Fibroblast of skin of left biceps (primary cell): ENCODE measurements at places on chromosomes 5 and 9.

DNA sequence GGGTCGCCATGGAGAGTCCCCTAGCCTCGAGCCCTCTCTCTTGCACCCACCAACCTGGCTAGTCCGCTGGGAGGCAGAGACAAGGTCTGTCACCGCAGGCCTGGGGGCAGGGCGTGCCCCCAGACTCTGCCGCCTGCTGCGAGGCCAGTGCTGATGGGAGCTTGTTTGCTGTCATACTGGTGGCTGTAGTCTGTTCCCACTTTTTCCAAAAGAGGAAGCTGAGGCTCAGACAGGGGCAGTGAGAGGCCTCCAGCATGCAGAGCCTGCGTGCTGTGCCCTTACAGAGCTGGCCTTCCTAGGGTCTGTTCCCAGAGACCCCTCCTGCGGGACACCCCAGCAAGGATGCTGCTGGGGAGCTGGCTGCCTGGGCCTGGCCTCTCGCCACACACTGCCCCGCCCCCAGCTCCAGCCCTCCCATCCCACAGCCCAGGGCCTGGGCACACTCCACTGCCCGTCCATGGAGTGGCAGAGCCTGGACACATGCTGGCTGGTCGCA lies 21.0 kb upstream of the SUSD3 start:
- no peak for DNase-seq

DNA sequence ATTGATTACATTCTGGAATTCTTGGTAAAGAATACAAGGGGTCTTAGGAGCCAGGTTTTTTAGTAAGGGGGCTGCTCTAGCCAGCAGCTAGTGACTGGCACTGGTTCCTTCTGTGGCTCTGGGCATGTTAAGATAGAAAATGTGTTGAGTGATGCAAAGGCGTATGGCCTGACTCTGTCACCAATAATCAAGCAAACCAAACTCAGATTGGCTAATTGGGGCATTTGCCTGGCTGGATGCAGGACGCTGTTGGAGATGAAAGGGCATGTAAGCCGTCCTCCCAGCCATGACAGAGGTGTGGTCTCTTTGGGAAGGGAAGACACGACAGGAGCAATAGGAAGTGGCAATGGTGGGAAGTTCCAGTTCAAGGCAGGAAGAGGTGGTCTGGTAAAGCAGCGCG lies 87.6 kb upstream of the CTSL start:
- no peak for DNase-seq

DNA sequence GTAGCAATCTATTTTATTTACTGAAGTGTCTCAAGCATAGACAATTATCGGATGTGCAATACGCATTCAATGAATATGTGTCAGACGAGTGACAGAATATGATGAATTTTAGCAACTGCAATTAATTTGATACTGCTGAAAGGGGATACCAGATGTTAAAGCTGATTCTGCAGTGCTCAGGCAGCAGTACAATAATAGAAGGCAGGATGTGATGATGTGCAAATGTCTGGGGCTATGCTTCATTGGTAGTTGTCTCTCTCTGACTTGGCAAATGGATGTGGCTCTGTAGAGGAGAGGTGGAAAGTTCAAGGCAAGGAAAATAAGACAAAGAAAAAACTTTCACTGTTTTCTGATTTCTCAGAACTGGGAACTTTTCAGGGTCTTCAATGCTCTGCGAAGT lies 721.2 kb downstream of the CDH18 start:
- no peak for DNase-seq

GRCh38 chr5:171907725-171908343 lies 98.6 kb downstream of the FBXW11 start:
- DNase-seq = no peak

- DNase-seq = no peak
Measured at GRCh38 chr9:121989010-121989409, 104.1 kb downstream of the TTLL11 start.

DNA sequence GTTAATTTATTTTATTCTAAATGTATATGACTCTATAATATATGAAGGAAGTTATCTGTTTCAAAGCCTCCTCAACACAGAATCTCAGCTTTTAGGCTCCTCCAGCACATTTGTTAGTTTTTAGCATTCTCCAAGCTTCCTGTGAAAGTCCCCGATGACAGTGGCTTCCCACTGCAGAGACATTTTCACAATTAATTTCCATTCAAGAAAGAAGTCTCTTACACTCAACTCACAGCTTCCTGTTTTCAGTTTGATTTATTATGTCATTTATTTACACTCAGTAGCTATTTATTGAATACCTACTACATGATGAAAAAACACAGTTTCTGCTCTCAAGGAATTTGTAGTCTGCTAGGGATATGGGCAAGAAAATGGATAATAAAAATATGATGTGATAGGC lies 2228.2 kb upstream of the WWC1 start:
- no peak for DNase-seq

DNA sequence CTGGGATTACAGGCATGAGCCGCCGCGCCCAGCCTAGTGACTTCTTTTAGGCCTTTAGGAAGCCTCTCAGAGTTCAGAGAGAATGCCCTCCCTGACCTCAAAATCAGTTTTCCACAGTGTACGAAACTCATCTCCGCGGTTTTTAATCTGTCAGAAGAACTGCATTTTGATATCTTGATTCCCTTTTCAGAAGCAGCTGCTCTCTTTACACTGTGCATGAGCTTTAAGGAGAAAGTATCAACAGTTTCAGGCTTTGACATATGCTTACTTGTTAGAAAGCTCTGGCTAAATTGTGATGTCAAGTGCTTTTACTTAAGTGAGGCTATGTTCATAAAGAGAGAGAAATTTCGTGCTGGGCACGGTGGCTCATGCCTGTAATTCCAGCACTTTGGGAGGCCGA lies 74.6 kb downstream of the USP20 start:
- DNase-seq = no peak

- DNase-seq = no peak
Measured at GRCh38 chr9:69425136-69425801, 100.3 kb downstream of the ENTREP1 start.

GRCh38 chr5:4762316-4762715 lies 377.8 kb upstream of the ADAMTS16 start:
- no peak for DNase-seq

DNA sequence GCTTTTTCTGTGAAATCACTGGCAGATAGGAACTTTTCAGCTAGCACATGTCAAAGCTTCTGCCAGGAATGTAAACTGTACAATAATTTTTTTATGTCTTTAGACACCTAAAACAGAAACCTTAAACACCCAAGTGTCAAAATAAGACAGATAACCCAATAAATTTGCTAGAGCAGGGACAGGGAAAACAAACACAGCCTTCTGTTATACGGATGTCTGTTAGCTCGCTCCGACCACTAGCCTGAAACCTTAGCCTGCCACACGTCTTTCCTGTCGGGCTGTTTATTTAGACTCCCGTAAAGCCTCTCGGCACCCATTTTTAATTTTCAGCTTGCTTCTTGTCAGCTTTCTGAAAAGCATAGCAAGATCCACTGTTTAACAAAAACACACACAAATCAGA lies 355.4 kb upstream of the SLC24A2 start:
- no peak for DNase-seq

DNA sequence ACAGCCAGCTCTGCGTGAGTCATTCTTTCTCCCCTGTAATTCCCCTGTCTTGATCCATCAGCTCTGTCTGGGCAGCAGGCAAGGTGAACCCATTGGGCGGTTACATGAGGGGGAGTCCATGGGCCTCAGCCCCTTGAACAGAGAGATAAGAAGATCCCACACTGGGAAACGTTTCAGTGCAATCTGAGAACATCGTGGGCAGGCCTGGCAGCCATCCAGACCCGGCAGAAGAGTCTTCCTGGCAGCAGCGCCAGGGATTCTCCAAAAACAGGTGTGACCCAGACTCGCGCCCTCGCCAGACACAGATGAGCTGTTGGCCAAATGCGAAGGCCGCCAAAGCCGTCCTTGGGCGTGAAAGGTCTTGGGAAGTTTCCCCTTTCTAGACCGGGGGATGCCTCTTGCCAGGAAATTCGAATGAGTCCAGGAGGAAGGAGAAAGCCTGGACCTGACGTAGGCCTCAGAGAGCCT lies 6.4 kb upstream of the SLC12A7 start:
- no peak for DNase-seq

DNA sequence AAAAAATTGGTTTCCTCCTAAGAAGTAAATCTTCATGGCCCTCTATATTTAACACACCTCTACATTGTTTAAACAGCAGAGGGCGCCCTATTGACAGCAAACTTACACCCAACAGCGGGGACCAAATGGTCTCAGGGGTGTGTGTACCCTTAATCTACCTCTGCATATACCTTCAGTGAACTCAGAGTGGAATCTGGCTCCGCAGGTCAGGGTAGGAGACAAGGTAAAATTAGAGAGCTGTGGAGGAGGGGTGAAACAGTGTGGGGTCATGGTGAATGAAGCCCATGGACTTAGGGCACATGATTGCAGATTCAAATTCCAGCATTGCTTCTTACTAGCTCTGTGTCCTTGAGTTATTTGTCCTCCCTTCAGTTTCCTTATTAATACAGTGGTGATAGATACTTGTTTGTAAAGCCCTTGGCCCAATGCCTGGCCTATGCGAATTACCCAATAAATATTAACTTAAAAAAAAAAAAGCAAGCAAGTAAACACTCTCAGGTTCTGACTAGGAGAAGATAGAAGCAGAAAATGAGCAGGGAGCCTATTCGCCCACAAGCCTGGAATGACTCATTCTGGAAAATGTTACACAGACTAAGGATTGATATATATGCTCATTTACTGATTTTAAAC lies 122.9 kb downstream of the CAVIN4 start:
- DNase-seq = no peak

- no peak for DNase-seq
Measured at GRCh38 chr9:128721487-128722010, 2.4 kb downstream of the ZDHHC12 start.

DNA sequence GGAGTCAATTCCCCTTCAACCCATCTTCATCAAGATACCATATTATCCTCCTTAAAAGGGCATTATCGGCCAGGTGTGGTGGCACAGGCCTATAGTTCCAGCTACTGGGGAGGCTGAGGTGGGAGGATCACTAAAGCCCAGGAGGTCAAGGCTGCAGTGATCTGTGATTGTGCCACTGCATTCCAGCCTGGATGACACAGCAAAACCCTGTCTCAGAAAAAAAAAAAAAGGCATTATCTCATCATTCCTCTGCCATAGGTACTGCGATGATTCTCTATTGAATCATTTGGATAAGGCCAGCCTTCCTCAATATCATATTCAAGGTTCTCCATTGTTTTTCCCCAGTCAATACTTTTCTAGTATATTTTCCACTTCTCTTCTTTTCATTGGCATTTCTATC lies 39.2 kb upstream of the RAB3C start:
- DNase-seq = no peak

- peak; percentile 51 for DNase-seq
Measured at GRCh38 chr9:108478431-108479332, 377.1 kb downstream of the ACTL7B start.

GRCh38 chr5:174692982-174693422 lies 31.4 kb upstream of the MSX2 start:
- DNase-seq = no peak

DNA sequence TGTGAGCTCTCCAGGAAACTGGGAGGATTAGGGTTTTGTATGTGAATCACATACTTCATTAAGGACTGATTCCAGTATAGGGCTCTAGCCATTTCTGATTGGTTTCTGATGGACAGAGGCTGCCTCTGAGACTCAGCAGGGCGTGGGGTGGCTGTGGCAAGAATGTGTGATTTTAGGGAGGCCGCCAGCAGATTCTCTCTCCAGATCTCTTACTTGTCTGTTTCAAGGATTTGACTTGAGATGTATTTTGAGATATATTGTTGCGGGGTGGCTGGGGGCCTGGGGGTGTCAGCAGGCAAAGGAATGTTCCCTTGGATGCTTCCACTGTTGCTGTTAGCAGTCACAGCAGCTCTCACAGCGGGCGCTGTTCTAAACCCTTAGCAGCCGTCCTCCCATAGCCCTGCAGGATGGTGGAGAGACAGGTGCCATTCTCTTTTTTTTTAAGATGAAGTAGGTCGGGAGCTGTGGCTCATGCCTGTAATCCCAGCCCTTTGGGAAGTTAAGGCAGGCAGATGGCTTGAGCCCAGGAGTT lies 8.0 kb upstream of the HNRNPAB start:
- no peak for DNase-seq

DNA sequence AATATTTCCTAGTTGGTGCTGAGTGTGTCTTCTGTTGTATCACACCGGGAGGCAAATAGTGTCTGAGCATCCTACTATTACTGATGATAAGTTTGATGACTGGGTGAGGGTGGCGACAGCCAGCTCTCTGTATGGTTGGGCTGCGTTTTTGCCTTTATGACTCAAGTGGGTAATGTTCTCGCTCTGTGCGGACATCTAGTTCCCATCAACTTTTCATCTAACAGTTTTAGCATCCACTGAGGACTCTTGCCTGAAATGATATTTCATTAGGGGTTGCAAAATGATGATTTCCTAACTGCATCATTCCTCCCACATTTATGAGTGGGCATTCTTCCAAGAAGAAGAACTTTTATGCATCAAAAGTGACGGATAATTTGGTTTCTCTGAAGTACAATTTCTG lies 26.5 kb downstream of the HMCN2 start:
- DNase-seq = no peak

DNA sequence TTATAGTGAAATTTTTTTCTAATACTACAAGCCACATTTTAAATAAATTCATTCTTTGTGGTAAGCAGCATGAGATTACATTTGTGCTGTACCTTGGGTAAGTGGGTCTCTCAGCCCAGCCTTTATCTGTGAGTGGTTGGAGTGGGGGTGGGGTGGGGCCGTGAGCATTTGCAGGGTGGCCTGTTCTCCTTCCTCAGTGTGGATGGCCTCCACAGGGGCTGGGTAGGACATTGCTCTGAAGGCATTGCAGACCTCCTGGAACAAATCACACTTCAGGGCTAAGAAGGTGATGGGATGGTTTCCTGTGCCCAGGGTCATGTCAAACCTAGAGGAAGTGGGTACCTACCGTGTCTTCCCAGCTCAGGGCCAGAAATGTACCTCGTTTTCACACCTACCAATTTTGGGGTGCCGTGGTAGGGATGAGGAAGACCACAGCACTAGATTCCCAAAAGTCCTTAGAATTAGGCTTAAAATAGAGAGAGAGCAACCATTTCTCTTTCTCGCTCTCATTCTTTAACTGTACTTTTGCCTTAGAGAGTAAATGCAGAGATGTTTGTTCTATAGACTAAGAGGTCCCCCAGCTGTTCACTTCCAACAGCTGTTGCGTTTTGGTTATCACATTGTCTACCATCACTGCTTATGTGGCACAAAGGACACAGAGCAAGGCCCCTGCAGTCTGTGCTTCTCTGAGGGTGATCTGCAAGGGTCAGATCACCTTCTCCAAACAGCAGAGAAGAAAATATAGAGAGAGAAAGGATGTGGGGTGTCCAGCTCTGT lies 83.4 kb upstream of the CTSL start:
- DNase-seq = no peak

GRCh38 chr5:197892-198489 lies 6.7 kb downstream of the LRRC14B start:
- DNase-seq = no peak

DNA sequence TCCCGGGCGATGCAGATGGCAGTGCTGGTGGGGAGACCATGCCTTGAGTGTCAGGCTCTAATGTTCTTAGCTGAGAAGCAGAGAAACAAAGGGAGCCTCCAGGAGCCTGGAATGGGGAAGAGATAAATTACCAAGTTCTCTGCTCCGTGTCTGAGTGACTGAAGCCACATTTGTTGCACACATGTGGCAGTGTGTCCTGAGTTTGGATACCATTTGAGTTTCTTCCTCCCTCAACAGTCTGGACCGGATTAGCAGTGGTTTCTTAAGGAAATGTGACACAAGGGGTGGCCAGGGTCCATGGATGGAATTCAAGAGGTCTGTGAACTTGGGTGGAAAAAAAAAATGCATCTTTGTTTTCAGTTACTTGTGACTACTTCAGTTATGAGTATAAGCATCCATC lies 50.7 kb upstream of the GARNL3 start:
- no peak for DNase-seq
